ENCODE measurements at places on chromosomes 3 and 15.

DNA sequence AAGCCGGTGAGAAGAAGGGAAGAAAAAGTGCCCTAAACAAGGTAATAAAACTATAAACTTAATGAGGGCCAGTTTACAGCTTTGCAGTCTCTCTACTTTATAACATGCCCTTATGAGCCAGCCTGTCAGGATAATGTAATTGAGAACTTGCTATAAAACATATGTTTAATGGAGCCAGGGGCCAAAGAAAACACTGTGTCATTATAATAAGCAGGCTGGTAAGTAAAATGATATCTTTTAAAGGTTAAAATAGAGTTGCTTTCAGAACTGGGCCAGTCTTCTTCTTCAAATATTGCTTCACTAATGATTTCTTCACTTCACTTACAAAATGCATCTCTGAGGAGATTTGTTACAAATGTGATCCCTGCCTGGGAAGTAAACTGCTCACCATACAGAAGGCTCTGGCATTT is 192.5 kb downstream of the SHOX2 start:
- DNase-seq, result no peak

GRCh38 chr3:105974381-105974780 is 105.6 kb upstream of the CBLB start:
- no peak for DNase-seq

- no peak for DNase-seq
Measured at GRCh38 chr3:4887177-4887576, 92.1 kb upstream of the BHLHE40 start.

- no peak for DNase-seq
Measured at GRCh38 chr15:64987136-64987535, 2.6 kb downstream of the SPG21 start.

DNA sequence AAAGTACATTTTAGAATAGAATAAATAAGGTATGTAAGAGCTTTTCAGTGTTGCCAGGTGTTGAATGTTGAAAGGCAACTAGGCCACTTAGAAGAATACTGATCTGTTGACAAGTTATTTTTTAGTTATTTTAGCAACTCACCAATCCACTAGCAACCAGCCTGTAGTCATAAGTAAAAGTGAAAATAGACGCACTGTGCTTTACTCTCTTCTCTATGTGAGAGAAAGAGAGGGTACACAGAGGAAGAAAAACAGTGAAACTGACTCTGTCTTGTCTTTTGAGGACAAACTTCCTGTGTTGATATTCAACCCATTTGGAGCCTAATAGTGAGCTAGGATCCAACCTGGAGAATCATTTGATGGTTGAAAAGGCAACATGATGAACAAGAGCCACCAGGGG is 327.1 kb upstream of the GOLIM4 start:
- DNase-seq, result no peak

- DNase-seq, result no peak
Measured at GRCh38 chr3:103052236-103052830, 617.5 kb downstream of the ZPLD1 start.

DNA sequence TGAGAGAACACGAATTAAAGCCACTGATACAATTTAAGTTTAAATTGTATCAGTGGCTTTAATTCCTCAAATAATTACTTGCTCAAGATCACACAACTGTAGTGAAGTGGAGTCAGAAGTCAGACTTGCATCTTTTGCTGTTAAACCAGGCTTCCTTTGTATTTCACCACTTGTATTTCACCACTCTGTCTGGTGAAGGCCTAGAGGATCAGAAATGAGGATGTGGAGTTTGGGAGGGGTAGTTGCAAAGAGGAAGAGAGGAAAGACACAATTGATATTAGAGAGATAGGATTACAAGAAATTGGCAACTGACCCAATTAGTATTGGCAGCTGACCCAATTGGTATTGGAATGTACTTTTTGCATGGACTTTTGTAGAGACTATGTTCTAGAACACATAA is 288.1 kb upstream of the GPR149 start:
- no peak for DNase-seq

- no peak for DNase-seq
Measured at GRCh38 chr3:46393554-46394434, 13.1 kb downstream of the CCR5AS start.

GRCh38 chr3:10993729-10994065 is 1.1 kb downstream of the SLC6A1 start:
- no peak for DNase-seq

DNA sequence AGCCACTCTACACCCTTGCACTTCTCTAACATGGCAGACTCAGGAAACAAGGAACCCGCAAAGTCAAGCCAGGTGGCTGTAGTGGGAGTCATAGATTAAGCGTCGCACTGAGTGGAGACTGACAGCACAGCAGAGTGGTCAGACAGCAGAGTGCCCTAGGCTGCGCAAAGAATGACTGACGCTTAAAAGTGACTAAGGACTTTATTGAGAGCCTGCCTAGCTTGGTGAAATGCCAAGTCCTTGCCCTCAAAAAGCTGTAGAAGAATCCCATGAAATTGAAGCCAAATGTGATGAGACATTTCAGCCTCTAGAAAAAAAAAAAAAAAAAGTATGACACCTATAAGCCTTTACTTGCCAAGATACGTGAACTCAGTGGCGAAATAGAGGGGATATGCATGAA is 30.2 kb downstream of the NCEH1 start:
- peak; percentile 69 for DNase-seq

- DNase-seq, result no peak
Measured at GRCh38 chr3:66419036-66419435, 81.8 kb downstream of the LRIG1 start.

DNA sequence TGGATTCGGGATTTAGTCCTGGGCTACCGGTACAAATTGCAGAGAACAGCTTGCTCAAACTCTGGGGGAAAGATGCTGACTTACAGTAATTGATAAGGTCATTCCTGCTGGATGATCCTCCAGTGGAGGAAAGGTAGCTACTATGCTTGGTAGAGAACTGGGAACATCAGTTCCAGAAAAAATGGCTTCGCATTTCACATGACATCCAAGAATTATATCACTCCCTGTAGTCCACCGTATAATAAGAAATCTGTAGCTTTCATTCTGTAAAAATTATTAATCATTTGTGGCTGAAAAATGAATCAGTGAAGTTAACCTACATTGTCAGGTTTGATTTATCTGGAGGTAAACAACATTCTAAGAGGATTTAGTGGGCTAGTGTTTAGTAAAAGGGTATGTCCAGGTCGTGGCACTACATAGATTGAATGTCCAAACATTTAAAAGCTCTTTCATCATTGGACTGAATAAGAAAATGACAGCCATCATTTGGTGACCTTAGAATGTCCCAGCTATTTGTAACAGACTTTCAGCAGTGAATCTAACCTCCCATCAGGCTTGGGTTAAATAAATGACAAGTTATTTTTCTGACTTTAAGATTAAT is 203.2 kb upstream of the TMCO5A start:
- no peak for DNase-seq

DNA sequence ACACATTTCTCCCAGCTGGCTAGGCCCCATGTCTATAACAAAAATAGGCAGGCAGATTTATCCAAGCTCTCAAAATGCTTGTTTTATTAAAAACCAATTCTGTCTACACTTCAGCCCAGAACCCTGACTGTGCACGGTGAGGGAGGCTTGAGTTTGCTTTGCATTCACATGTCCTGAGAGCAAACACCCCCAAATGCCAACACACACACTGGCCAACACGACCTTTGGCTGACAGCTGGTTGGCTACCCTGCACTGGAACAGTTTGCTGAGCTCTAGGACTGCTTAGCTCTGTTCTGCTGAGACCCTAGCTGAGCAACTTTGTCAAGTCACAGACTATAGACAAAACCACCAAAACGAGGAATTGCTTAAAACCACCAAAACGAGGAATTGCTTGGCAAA is 3.6 kb downstream of the STIMATE start:
- DNase-seq, result no peak

DNA sequence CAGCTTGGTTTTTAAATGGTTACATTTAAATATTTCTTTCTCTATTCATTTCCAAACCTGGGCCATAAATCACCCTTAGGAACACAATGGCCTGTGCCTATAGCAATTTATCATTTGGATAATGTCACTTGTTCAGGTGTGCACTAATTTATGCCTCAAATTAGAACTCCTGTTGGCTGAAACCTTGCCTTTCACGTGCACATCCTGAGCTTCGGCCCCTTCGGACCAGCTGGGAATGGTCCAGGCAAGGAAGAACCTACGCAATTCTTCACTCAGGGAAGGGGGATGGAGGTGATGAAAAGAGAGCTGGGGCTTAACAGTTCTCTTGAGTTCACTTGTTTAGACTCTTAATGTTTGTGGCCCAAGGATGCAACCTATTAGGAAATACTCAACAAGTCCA is 324.1 kb upstream of the ICE2 start:
- DNase-seq, result no peak

GRCh38 chr15:73172508-73172907 is 120.2 kb downstream of the NEO1 start:
- DNase-seq, result no peak

GRCh38 chr3:41394896-41395295 is 195.6 kb downstream of the CTNNB1 start:
- no peak for DNase-seq

DNA sequence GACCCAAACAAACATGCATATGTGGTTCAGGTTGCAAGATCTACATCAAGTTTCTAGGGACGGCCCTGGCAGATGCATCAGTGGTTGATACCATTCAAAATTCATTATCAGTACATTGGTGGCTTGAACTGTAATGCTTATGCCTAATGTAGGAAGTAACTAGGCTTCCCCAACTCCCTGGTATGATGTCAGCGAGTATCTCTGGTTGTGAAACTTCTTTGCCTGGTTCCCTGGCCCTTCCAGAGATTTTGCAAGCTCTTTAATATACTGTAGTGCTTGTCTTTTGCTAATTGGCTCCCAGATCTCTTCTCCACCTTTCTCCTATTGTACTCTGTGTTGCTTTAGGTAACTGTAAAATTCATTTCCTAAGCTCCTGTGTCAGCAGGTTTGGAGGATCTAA is 114.8 kb upstream of the RARB start:
- DNase-seq, result no peak

GRCh38 chr15:80727196-80727595 is 32.1 kb downstream of the ABHD17C start:
- DNase-seq, result no peak

DNA sequence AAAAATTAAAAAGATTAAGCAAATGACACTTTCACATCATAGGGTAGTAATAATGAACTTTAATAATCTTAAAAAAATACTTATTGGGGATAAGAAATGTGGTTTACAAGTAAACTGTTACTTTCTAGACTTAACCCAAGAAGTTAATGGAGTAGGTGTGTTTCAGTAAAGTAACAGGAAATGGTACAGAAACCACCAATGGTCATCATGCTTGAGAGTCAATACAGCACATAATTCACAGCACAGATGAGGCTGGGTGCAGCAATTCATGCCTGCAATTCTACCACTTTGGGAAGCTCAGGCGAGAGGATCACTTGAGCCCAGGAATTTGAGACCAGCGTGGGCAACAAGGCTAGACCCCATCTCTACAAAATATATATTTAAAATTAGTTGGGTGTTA is 11.5 kb upstream of the USP50 start:
- DNase-seq, result no peak

- no peak for DNase-seq
Measured at GRCh38 chr3:158974904-158975303, 173.1 kb downstream of the MFSD1 start.

DNA sequence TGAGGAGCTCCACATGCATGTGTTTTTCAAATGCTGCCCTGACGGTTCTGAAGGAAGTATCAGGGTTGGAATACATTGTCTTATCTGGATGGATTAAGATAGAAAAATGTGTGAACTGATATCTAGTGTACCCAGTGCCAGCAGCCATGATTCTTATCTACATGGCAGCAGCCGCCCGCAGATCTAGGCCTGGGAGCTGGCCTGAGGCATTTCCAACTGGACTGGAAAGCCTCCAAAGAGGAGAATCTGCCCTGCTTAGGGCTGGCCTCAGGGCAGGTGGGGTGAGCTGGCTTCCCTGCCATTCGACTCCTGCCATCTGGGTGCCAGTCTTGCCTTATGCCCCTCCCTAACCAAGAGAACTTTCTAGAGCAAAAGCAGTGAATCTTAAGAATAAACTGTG is 125.8 kb downstream of the SSR3 start:
- DNase-seq, result no peak

GRCh38 chr3:124599779-124600693 is 130.2 kb upstream of the UMPS start:
- DNase-seq, result no peak

DNA sequence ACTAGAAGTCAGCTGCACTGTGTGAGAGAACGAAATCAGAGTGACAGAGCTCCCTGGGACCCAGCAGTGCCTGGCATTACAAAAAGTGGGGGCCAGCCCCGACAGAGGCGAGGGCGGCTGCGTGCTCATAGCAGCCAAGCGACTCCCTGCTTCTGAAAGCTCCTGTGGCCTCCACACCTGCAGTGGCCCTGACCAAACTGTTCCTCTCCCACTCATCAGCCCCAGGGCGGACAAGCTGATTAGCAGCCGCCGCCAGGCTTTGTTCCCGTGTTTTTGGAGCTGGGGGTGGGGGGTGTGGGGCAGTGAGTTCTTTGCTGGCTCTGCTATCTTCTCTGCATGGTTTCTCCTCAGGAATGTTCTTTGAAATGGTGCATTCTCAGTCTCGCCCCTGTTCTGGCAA is 58.1 kb downstream of the DGKG start:
- DNase-seq, result no peak

DNA sequence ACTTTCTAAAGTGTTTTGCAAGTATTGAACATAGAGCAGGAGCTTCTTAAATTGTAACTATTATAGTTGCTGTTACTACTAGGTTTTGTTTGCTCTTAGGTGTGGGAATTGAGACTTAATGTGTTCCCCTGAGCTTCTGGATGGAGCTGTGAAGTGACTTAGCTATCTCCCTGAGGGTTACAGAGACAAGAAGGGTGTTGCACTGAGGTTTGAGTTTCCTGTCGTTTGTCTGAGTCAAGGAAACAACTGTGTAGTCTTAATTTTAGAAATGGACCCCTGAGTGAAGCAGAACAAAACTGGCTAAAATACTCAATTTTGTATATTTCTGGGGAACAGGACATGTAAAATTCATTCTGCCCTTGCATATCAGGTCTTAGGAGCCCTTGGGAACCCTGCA is 20.4 kb downstream of the TTC21A start:
- no peak for DNase-seq

DNA sequence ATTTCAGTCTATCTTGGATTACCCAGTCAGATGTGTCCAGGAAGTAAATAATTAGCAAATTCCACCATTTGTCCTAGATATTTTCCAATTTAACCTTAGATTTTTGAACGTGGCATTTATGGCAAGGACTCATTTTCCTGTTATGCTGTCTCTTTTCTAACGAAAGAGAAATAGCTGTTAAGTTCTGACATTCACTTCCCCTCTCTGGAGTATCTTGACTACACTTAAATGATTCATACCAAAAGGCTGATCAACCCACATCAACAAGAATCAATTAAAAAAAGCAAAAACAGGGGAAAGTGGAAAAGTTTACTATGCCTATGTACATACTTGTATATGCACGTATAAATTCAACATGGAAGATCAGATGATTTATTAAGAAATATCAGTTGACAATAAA is 149.9 kb downstream of the FRMD5 start:
- DNase-seq, result no peak

GRCh38 chr3:116524453-116525210 is 79.3 kb upstream of the LSAMP start:
- DNase-seq, result no peak
